ENCODE measurements at places on chromosomes 4 and X. TPM values are rescaled to one million over a fixed set of nuclear protein-coding genes. Genes with fewer than 3 reads are reported as not detected.

The SSX4B gene
- polyA plus RNA-seq = not detected

DNA sequence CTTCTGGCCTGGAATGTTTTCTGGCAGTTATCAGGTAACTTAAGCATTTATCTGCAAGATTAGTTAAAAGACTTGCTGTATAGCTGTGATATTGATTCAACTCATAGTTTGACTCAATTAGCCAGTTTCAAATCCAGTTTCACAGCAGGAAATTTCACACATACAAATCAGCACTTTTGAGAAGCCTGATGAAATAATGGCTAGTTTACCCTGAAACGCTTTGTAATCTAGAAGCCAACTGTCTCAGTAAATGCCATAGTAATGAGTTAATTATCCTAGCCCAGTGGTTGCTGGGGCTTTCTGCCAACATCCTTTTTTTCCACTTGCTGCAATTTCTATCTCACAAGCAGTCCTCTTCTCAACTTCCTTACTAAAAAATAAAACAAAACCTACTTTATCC is 53.1 kb downstream of the ARHGEF38 start:
- DNase-seq = no peak

- no peak for DNase-seq
Measured at GRCh38 chr4:76741663-76742020, 156.3 kb downstream of the SOWAHB start.

GRCh38 chrX:1351981-1352714 is 15.6 kb downstream of the IL3RA start:
- no peak for DNase-seq

DNA sequence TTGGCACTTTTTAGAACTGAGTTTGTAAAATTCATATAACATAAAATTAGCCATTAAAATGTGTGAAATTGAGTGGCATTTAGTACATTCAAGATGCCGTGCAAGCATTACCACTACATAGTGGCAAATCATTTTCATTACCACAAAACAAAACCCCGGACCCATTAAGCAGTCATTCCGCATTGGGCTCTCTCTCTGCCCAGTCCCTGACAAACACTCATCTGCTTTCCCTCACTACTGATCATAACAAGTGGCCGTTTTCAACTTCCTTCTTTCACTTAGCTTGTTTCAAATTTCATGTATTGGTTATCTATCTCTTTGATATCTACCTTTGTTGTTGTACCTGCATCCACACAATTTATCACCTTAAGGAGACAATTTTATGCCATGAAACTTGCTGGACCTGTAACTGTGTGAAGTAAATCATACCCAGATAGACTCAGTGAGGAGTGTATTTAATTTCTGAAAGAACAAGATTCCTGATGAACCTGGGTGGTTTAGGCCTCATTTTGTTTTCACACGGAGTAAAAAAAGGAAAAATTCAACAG is 202.1 kb downstream of the OR13H1 start:
- DNase-seq = no peak

GRCh38 chr4:47109379-47109778 is 78.0 kb downstream of the GABRB1 start:
- DNase-seq = no peak

The GC gene
- not detected for polyA plus RNA-seq

DNA sequence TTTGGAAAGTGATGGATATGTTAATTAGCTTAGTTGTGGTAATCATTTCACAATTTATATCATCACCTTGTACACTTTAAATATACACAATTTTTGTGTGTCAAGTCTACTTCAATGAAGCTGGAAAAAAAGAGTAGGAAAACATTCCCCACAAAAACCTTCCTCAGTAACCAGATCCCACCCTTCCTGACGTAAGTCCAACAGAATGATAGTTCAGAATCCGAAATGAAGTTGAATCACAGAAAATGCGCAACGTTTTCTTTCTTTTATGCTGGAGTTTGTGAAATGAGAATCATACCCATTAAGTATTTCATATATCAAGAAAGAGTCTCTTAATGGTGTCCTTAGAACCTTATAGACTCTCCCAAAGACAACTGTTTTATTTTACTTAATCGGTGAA is 292.9 kb downstream of the USP46 start:
- no peak for DNase-seq

DNA sequence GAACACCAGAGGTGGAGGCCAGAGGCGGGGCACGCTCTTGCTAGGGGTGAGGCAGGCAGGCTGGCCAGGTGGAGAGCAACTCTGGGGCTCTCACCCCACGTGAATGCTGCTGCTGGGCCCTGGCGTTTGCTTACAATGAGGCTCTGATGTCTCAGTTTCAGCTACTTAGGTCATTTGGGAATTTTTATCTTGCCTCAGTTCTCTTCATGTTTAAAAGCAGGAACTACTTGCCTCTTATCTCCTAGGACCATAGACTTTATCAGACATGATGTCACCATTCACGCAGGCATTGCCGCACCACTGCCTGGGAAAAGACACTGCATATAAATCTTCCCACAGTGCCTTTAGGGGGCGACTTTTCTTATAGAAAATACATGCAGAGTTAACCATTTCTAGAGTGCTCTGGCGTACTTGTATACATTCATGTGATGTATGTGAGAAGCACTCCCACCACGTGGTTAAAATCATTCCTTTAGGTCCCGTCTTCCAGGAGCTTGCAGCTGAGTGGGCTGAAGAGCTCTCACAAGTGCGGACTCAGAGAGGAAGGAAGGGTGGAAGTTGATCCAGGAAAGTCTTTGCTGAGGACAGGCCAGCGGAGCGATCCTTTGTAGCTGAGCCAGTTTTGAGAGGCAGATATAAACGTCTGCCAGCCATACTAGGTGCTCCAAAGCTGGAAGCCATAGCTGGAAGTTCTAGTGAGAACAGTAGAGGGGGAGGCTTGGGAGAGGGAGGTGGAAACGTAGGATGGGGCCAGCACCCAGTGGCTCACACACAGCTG is 84.3 kb upstream of the CLDN34 start:
- DNase-seq = no peak

GRCh38 chr4:81506731-81507130 is 35.0 kb upstream of the RASGEF1B start:
- DNase-seq = no peak

DNA sequence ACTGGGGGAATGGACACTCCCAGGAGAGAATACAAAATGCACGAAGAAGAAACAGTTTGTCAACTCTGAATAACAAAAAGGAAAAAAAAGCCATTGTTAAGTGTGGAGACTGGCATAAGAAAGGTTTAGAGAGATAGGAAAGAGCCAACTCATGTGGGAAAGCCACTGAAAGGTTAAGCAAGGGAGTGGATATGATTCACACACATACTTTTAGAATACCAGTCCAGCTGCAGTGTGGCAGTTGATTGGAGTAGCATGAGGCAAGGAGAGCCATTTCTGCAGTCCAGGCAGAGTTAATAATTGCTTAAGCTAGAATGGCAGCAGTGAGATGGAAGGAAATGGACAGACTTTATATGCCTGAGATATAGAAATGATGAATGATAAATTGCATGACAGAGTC is 36.9 kb upstream of the ADAD1 start:
- DNase-seq = no peak

GRCh38 chr4:120680647-120681228 is 241.8 kb downstream of the PRDM5 start:
- DNase-seq = no peak

The TLR7 gene
- 0.64 TPM for polyA plus RNA-seq

GRCh38 chr4:122903766-122904288 is 18.6 kb downstream of the NUDT6 start:
- no peak for DNase-seq

The SLC10A4 gene
- polyA plus RNA-seq = 0.37 TPM

The TRIML2 gene
- 0.40 TPM for polyA plus RNA-seq

DNA sequence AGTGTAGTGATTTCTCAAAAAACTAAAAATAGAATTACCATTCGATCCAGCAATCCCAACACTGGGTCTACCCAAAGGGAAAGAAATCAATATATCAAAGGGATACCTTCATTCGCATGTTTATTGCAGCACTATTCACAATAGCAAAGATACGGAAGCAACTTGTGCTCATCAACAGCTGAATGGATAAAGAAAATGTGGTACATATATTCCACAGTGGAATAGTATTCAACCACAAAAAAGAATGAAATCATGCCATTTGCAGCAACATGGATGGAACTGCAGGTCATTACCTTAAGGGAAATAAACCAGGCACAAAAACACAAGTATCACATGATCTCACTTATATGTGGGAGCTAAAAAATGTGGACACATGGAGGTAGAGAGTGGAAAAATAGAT is 42.7 kb upstream of the NKAP start:
- no peak for DNase-seq

DNA sequence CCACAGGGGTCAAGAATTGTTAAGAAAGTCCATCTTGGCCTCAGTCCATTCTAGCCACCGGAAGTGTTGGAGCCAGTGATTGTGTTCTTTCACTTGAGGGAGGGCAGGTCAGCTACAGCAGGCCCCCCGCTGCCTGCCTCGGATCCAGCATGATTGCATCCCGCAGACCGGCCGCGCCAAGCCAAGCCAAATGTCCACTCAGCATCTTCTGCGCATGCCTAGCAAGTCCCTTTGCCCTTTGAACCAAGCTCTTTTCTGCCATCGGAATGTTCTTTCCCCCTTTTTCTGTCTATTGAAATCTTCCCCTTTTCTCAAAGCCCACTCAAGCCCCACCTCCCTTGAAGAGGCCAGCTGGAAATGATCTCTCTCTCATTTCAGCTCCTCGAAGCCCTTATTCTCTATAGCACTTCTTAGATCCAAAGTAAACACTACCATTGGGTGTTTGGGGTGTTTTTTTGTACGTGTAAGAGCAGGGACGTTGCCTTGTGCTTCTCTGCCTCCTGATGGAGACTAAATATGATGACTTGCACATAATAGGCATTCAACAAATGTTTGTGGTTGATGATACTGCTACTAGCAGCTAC is 147.8 kb upstream of the BCOR start:
- peak; percentile 64 for DNase-seq

The CHRDL1 gene
- polyA plus RNA-seq = 12.6 TPM

DNA sequence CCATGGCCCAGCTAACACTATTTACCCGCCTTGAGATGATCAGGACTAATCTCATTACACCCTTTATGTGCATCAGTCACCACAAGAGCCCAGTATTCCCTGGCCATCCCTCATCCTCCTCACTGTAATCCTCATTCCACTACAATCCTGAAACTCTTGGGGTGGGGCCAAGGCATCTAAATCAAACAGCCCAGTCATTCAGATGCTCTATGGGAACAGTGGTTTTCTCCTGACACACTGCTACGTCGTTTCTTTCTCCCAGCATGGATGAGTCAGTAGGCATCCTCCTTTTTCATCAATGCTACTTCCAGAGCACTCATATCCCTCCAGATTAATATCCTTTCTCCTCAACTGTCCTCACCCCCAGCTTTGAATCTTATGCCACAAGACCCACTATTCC is 5.6 kb downstream of the SDAD1 start:
- no peak for DNase-seq

- no peak for DNase-seq
Measured at GRCh38 chrX:153059191-153060094, 3.2 kb downstream of the PNMA3 start.

GRCh38 chr4:146435962-146436361 is 85.8 kb downstream of the SLC10A7 start:
- DNase-seq = no peak

DNA sequence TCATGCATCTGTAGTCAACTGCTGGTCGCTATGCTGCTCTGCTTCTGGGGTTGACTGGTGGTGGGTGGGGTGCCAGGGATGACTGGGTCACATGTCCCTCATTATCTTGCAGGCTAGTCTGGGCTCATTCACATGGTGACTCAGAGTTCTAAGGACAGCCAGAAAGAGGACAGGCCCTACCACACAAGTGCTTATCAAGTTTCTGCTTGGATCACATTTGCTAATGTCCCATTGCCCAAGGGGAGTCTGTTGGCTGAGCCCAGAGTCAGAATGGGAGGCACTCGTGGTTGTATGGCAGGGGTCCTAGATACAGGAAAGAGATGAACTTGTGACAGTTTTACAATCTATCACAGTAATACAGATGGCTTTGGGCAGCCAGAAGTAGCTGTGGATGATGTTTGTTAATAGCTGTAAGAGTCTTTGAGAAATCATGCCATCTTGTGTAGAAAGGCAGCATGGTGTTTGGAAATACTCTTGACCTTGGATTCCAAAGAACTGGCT is 221.3 kb downstream of the GPAT3 start:
- DNase-seq = no peak

The ETDA gene
- 0.33 TPM for polyA plus RNA-seq

The MAP7D3 gene
- 19.1 TPM for polyA plus RNA-seq

- no peak for DNase-seq
Measured at GRCh38 chr4:84856468-84857049, 109.9 kb downstream of the WDFY3 start.

DNA sequence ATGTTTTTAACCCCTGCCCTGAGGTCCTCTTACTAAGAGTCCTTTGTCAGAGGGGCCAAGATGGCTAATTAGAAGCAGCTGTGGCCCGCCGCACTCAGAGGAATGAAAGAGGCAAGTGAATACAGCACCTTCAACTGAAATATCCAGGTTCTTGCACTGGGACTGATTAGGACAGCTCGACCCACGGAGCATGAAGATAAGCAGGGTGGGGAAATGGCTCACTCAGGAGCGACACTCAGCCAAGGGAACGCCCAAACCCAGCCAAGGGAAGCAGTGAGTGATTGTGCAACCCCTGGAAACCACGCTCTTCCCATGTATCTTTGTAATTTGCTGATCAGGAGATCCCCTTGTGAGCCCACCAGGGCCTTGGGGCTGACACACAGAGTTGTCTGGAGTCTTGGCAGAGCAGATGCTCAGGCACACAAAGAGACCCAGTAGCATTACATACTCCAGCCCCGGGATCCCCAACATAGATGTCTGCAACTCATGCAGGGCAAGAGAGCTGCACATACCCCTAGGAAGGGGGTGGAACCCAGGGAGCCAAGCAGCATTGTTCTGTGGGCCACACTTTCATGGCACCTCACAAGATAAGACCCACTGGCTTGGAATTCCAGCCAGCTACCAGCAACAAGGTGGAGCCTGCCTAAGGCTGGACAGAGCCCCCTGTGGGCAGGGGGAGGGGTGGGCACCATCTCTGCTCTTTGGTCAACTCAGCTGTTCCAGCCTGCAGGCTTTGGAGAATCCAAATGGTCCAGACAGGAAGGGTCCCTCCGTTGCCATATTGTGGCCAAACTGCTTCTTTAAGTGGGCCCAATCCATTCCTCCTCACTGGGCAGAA is 23.3 kb downstream of the F8A3 start:
- DNase-seq = no peak

DNA sequence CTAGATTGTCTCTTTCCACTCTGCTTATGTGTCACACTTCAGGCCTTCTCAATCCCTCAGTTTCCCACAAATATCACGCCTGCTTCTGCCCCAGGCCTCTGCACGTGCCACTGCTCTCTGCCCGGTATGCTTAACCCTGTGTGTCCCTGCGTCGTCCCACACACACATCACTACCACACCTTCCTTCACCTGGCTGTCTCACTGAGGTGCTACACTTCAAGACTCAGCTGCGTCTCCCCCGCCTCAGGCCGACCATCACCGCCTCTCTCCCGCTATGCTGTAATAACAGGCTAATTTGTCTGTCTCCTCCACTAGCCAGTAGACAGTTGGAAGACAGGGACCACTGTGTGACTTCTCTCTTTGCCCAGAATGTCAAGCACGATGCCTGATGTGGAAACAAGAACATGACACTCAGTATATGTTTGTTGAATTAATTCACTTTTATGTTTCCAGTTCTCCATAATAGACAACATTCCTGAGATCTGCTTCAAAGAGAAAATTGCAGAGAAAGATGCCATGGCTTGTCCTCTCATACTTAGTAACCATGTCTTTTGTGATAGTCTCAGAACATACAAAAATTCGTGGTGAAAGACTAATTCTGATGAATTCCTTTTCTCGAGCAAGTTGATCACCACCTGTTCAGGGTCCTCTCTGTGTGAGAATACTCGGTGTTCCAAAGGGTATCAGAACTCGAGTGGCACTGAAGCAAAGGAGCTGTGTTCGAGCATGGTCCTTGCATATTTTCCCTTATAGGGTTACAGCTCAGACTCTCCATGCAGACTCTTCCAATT is 54.2 kb downstream of the AFAP1 start:
- no peak for DNase-seq

The SLC6A14 gene
- polyA plus RNA-seq = 0.17 TPM

The HPSE gene
- polyA plus RNA-seq = 1.7 TPM

Data from right lung (tissue), 10 donors.